ENCODE measurements at places on chromosomes 7 and 10. TPM values are rescaled to one million over a fixed set of nuclear protein-coding genes. Genes with fewer than 3 reads are reported as not detected.

DNA sequence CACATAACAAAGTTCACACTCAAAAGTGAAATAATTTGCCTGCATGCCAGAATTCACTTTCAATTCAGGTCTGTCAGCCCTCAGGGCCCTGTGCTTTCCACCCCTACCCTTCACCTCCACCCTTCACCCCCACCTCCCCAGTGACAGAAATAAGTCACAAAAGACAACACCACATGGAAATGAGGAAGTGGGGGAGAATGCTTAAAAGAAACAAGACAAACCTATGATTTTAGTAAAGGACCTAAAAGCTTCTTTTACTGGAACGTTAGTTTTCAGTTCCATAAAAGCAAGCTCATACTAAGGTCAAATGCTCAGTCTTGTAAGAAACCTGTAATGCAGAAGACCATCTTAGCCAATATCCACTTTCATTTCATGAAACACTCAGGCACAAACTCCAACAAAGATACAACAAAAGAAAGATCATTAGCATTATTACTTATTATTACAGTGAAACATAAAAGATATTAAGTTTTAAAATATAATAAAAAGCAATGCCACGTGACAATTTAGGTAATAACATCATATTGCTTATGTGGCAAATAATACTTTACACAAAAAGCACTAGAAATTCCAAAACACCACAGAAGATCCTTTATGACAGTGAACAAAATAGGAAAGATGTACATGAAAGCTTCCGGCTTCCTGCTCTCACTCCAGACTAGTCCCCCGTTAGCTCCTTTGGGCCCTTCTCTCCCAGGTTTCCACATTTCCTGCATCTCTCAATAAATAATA, 112.1 kb downstream of the LMBR1 start:
- no peak overlapping the region for H3K27ac ChIP-seq
- no peaks in the 10 kb centered on the region for H3K27me3 ChIP-seq
- H3K36me3 ChIP-seq, result no peaks in the 10 kb centered on the region

DNA sequence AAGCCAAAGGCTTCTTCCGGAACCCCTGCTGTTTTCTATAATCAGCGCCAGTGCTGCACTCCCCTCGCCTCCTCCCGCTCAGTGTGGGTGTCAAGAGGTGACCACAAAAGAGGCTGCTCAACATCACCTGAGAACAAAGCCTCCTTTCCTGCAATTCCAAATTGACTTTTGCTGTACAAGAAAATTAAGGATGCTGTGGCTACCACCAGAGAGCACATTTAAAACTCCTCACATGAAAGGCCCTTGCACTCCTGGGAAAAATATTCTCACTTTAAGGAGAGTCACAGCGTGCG, 96.4 kb downstream of the HIPK2 start:
- H3K27ac ChIP-seq, result peak overlapping the region; percentile 32
- H3K4me1 ChIP-seq, result peaks cover 39% of the 10 kb centered on the region
- no peaks in the 10 kb centered on the region for H3K27me3 ChIP-seq
- no peaks in the 10 kb centered on the region for H3K36me3 ChIP-seq
- DNase-seq, result peak; percentile 17
- H3K4me3 ChIP-seq, result no peak overlapping the region

DNA sequence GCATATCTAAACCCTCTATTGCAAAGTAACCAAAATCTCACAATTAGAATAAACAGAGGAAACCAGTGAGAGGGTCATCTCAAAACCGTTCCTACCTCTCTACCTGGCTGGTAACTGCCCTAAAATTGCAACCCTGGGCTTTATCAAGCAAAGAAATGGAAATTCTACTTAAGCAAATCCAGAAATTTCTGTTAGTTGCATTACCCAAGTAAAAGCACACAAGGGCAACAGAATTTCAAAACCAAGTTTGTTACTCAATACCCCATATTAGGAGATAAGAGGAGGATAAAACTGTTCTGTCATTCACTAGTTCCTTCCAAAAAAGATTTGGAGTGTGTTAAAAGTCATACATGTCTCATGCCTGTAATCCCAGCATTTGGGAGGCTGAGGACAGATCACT, 195.3 kb downstream of the FAM107B start:
- peaks cover 2% of the 10 kb centered on the region for H3K36me3 ChIP-seq
- no peak for DNase-seq
- H3K4me1 ChIP-seq, result peaks cover 43% of the 10 kb centered on the region
- no peaks in the 10 kb centered on the region for H3K27me3 ChIP-seq
- H3K4me3 ChIP-seq, result no peak overlapping the region

The MAT1A gene
- total RNA-seq, result not detected

DNA sequence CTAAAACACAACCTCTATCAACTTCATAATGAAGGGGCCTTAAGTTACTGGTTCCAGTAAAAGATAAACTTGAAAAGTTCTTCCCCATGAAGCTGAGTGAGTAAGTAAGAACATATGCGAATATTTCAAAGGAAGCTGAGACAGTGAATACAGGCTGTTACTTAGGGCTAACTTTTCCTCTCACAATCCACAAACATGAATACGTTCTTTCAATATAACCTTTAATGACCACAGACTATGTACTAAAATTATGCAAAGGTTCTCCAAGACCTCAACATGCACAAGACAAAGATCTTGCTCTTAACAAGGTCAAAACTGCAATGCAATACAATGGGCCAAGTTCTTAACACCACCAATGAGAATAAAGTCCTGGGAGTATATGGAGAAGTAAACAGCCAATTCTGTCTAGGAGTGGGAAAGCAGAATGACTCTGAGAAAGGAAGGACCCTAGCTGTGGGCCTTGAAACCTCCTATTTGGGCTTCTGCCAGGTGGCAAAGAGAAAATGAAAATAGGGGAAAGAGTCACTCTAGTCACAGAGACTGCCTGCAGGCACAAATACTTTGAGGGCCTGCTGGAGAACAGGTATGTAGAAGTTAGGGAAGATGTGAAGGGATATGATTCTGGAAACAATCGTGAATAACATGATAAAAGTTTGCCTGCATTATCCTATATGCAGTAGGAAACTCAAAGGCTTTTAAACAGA, 43.7 kb downstream of the OSBPL3 start:
- H3K4me3 ChIP-seq, result no peak overlapping the region
- no peaks in the 10 kb centered on the region for H3K27me3 ChIP-seq
- H3K27ac ChIP-seq, result no peak overlapping the region

The RPEL1 gene
- total RNA-seq, result not detected

The BRAF gene
- total RNA-seq, result 64.1 TPM

Data from natural killer cell (primary cell).